Pons (tissue), 1 donor: ENCODE measurements at places on chromosomes 1 and 21.

GRCh38 chr1:161702250-161702649, 4.8 kb upstream of the FCRLA start:
- DNase-seq, result no peak

- no peak for DNase-seq
Measured at GRCh38 chr1:6935911-6936690, 150.8 kb downstream of the CAMTA1 start.

DNA sequence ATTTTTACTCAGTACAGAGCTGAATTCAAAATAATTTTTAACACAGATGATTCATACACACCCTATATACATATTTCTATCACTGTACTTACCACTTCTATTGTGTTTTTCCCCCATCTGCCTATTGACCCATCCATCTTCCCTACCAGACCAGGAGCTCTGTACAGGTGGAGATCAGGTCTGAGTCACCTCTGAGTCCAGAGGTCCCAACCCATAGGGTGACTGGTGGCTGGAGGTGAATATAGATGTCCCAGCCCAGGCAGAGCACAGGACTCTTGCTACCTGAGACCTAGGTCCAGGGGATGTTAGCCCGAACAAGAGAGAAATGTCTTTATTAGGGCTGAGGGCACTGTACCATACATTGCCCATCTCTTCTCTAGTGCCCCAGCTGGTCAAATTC, 54.8 kb downstream of the DMAP1 start:
- DNase-seq, result no peak

GRCh38 chr21:29265690-29266479, 32.8 kb upstream of the BACH1 start:
- no peak for DNase-seq

DNA sequence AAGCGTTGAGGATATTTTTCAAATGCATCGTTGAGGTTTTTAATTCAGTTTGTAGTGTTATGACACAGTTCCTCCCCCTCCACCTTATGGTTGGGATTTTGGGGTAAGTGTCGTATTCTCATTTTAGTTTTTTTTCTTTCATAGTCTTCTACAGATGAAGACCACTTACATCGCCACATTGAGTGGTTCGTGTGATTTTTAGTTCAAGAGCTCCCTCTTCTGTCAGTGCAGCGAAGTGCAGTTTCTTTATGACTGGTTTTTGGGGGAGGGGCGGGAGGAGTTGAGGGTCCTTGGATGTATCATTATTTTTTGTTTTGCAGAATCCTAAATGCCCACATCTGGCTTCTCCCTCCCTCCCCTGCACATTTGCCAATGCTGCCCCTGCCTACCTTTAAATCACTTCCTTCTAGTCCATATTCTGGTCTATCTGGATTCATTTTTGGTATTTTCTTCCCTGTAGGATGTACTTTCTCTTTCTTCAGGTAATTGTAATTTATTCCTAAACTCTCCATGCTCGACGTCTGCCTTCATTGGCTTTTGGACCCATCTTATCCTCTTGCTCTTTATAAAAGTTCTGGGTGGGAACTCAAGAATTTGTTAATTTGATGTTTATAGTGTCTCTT, 433.1 kb downstream of the CAMTA1 start:
- DNase-seq, result peak; percentile 35

DNA sequence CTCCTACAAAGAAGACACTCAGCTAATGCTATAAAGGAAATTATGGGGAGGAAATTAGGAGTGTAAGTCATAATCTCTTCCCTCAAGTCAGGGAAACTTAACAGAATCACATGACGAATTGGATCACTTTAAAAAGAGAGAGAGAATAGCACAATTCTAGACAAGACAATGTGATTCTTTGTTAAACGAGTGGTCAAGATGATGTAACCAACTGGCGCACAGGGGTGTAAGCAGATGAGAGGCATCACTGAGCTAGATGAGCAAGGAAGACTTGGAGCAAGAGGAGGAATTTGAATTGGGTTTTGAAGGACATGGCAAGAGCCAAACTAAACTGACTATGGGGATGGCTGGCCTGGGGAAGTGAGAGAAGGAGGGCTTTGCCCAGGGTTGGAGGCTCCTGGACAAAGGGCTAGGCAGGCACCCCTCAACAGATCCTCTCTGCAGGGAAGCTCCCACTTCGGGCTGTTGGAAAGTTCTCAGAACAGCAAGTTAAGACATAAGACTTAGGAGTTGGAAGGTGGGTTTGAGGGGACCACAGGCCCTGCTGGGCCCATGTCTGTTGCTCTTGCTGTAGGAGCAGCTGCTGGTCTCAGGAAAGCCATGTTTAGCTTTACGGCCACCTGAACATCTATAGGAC, 123.9 kb upstream of the GRIK3 start:
- peak; percentile 96 for DNase-seq

DNA sequence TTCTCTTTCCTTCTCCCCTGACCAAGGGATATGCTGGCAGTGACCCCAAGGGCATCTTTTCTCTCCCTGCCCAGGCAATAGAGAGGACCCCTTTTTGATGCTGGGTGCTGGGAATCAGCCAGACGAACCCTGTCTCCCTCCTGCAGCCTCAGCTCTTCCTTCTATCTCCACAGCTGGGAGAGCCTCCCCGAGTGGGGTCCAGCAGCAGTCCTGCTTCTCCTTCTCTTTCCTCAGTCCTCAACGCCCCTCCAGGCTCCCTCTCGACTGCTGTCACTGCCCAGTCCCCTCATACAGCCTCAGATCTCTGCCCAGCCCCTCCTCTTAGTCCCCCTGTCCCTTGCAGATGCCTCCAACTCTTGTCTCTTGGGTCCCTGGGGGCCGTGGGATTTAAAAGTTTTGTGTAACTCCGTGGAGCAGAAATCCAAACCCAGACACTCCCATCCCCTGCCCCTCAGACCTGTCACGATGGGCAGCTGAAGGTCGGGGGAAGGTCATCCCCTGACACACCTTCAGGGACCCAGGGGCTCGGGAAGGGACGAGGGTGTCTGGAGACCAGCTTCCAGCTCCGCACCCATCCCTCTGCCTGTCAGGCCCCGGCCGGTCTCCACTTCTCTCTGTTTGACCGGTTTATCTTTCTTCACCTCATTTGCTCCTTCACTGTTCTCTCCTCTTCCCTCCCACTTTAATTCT, 5.8 kb upstream of the ETV3L start:
- DNase-seq, result no peak

- no peak for DNase-seq
Measured at GRCh38 chr21:43783098-43783700, 6.2 kb upstream of the RRP1 start.

GRCh38 chr21:30463713-30464112, 16.5 kb downstream of the KRTAP19-1 start:
- no peak for DNase-seq

DNA sequence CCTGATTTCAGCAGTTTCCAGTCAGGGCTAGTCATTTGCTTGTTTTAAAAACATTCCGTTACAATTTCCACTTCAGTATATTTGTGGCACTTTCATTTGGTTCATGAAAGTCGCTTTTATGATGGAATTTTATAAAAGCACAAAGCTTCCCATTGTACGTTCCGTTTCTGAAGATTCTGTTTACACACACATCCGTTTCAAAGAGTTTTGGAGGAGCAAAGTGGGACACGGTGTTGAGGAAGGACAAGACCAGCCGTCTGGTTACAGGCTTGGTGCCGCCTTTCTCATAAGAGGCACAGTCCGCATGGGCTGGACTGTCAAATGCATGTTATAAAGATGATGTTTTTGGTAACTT, 60.3 kb downstream of the FAAP20 start:
- peak; percentile 75 for DNase-seq

- peak; percentile 87 for DNase-seq
Measured at GRCh38 chr1:24803220-24803619, 58.0 kb downstream of the CLIC4 start.

GRCh38 chr1:205002705-205003104, 40.3 kb upstream of the CNTN2 start:
- DNase-seq, result no peak

DNA sequence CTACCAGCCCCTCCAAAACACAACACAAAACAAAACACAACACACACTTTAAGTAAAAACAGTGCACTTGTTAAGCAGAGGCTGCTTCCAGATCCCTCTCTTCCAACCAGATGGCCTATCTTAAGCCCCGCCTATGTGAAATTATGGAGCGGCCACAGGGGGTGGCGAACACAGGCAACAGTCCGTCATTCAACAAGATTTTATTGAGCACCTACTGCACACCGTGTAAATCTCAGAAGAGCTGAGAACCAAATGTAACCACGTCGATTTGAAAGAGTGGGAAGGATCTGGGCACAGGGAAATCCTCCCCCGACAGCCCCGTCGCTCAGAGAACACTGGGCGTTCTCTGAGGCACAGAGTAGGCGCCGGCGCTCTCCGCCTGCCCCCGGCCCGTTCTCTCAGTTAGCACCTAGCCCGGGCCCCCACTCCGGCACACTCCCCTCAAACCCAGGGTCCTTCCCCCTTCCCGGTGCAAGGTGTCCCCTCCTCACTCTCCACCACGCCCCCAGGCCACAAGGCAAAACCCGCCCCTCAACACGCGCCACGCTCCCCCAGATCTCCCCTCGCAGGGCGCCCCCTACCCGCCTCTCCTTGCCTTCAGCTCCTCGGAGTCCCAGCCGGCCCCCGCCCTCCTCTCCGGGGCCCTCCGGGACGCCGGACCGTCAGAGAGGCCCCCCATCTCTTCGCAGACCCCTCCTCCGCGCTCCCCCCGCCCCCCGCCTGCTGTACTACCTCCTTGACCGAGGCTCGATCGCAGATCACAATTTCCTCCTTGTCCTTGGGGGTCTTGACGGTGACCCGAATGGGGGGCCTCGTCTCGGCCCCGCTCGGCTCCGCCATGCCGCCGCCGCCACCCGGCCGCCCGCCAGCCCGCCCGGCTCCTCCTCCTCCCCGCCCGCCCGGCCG, 483 bp downstream of the UBQLN4 start:
- DNase-seq, result peak; percentile 40

GRCh38 chr1:71093938-71094337, 13.1 kb upstream of the ZRANB2 start:
- DNase-seq, result peak; percentile 27

- DNase-seq, result no peak
Measured at GRCh38 chr1:157404063-157404501, 148.2 kb downstream of the FCRL5 start.

DNA sequence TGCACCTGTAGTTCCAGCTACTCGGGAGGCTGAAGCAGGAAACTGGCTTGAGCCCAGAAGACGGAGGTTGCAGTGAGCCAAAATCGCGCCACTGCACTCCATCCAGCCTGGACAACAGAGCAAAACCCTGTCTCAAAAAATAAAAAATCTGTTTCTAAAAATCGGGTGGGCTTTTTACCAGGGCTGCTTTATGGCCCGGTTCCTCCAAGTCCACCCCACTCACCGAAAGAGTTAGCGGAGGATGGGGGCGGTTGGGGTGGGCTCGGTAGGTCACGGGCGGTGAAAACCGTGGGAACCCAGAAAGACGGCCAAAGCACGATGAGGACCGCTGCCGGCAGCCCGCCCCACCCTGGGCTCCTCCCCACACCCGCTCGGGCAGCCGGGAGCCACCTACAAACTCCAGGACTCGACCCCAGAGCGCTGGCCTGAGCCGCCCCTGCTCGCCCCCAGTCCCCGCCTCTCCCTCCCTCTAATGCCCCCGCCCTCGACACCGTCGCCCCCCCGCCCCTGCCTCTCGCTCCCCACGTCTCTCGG, 846 bp upstream of the PER3 start:
- DNase-seq, result peak; percentile 40

DNA sequence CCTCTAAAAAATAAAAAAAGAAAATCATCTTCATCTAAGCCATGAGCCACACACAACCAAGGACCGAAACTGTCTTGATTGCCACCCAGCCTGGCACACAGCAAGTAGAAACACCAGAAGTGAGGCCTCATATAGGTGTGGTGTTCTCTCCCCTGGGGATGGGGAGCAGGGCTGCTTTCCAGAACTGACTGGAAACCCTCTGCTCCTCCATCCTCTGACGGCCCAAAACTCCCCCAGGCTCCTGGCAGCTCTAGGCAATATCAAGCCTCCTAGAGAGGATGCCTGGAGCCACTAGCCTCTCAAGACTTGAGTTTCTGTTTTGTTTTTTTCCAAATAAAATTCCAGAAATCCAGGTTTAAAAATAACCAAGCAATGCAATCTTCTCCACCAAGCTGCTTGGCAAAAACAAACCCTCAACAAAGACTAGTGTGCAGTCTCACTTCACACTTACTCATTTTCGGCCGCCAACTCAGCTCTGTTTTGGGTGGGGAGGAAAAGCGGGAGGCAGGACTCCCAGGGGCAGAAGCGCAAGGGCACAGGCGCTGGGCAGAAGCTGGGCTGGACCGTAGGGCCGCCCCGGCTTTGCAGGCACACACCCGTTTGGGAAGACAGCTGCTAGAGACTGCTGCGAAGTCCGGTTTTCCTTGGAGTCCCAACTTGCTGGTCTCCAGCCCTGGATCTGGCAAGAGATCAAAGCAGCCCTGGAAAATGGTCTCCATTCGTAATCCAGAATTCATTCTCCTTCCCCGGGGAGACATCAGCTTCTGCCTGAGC, 78.2 kb upstream of the CAPZB start:
- DNase-seq, result no peak

GRCh38 chr1:193306430-193306829, 120.0 kb upstream of the B3GALT2 start:
- DNase-seq, result no peak

- no peak for DNase-seq
Measured at GRCh38 chr1:162548170-162548569, 13.4 kb upstream of the UAP1 start.

- DNase-seq, result no peak
Measured at GRCh38 chr1:245338485-245338877, 183.7 kb downstream of the KIF26B start.

- peak; percentile 55 for DNase-seq
Measured at GRCh38 chr1:44676484-44677200, 2.1 kb downstream of the ARMH1 start.

DNA sequence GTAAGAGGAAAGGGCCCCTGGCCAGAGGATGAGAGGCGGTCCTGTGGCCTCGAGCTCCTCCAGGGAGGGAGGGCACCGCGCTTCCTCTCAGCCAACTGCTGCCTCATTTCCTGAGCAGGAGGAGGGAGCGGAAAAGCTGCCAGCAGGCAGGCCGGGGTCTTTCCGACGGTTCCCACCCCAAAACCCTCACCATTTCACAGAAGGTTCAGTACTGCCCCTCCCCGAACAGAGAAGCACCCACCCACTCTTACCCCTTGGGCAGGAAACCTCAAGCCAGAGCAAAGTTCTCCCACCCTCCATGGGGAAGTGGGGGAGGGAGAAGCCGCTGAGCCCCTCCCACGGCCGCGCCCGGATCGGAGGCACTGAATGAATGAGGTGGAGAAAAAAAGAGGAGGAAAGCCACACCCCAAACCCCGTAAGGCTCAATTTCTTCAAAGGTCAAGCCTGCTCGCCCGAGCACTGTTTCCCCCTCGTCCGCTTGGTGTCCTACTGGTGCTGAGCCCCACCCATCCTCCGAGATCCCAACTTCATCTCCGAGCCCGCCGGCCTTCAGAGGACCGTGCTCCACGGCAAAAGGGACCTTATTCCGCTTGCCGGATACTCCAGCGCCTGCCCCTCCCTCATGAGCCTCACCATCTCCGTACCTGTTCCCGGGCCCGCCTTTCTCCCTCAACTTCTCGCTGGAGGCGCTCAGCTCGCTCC, 9.4 kb downstream of the TPM3 start:
- peak; percentile 65 for DNase-seq
